ENCODE measurements at places on chromosomes 16 and 17. TPM values are rescaled to one million over a fixed set of nuclear protein-coding genes. Genes with fewer than 3 reads are reported as not detected.
A peak's percentile ranks its signal among the peaks of the same experiment; 100 is the strongest.

DNA sequence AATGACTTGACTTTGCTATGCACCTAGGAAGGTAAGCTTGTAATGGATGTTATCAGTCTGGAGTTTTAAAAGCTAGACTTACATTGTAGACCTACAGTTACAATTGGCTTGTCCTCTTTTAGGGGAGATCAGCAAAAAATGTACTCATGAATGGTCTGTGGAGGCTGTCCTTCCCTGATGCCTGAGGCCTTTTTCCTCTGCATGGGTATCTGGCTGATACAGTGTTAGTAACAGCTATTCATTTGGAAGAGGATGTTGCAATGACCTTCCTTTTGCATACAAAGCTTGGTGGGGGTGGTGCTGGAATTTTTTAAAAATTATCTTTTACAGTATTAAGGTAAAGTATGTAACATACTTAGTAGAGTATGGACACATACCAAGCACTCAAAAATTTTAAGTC is 525.5 kb downstream of the KIF2B start:
- DNase-seq, result no peak

CEMP1 gene
- 1.9 TPM for polyA plus RNA-seq

DNA sequence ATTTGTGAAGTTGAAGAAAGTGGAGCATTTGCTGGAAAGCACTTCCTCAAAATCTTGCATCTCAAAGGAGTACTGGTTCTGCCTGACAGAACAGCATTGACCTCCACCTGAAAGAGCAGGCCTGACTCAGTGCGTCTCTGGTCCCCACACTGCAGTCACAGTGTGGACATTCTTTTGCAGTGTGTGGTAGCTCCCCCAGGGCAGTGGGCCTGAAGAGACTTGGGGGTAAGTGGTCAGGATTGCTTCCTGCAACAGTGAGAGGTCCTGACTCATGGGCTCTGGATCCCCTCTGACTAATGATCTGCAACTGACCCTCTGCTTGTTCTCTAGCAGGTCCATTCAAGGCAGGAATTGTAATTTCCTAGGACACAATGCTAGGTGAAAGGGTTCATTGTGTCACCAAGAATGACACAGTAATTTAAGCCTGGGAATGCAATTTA is 204.9 kb upstream of the KCNJ16 start:
- no peak for DNase-seq

SKAP1 gene
- polyA plus RNA-seq, result 1.6 TPM

GRCh38 chr16:79112462-79112861 is 488.1 kb downstream of the MAF start:
- DNase-seq, result no peak

- peak; percentile 39 for DNase-seq
Measured at GRCh38 chr17:28521311-28522085, 15.3 kb downstream of the FOXN1 start.

DNA sequence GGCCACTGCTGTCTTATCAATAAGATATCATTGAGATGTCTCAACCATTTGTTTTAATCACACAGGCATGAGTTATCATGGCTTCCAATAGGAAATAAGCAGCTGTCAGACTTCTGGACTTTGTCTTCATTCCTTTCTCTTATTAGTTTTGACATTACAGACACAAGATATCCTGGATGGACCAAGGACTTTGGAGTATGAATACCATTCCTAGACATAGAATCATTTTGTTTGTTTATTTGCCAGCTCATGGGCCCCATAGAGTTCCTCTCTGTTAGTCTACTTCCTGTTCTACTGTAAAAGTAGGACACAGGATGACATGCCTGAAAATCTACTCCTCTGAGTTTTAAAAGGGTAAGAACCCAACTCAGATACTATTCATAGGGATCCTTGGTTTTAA is 77.7 kb upstream of the KCNJ16 start:
- no peak for DNase-seq

- no peak for DNase-seq
Measured at GRCh38 chr16:31880322-31880979, 6.8 kb downstream of the ZNF267 start.

Measured in left renal pelvis (tissue), 4 donors.